Progenitor cell of endocrine pancreas (in vitro differentiated cells): ENCODE measurements at places on chromosomes 2 and 18. TPM values are rescaled to one million over a fixed set of nuclear protein-coding genes. Genes with fewer than 3 reads are reported as not detected.

DNA sequence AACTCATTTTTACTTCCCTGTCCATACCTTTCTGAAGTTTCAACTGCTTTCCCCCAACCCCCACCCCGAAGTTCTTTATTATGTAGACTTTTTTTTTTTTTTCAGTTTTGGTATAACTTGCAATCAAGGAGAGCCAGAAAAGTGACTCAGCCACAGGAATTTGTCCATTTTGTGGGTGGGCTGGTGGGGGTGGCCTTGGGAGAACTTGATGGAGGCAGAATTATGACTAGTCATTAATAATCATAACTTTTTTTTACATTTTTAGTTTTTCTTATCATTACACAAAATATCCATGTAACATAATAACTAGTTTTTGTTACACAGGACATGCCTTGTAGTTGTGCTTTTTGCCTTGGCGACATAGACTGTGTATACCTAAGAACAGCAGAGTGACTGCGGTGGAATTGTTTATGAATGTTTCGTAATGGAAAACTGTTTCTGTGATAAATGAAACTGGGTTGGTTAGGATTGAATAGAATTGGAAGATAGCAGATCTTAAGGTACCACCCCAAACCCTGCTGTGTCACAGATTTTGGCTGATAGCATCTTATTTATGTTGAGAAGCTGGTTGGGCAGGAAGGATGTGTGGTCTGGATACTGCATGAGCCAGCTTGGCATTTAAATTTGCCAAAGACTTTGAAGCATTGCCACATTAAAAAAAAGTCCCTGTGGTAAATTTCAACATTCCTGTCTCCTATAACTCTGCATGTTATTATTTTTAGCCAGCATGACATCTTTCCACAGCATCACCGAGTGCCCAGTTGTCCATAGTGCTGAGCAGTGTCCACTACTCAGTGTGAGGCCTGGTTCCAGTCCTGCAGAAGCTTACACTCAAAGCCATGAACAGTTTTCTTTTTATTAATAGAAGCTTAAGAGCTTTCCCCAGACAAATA lies 30.7 kb downstream of the LYPD6B start:
- DNase-seq = no peak

DNA sequence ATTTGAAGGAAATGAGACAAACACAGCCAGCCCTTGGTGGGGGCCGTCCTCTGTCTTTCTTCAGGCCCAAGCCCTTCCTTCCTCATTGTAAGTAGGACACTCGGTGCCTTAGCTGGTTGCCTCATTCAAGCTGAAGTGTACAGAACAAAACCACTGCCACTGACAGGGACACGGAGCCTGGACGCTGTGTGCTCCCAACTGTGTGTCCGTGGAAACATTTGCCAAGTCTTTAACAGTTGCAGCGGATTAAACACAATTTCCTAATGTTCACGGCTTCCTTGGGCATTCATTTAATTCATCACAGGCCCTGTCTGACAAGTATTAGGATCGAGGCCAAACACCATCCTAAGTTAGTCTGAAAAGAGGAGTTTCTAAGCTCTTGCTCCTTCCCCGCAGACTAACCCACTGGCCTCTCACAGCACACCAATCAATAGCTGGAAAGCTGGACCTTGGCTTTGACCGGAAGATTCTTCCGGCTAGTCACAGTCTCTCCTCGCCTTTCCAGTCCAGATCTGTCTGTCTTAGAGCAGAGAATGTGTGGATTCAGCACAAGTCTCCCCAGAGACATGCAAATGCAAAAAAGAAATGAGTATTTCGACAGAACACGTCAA lies 68.7 kb upstream of the ACSL3 start:
- no peak for DNase-seq

The CYRIA gene
- total RNA-seq = 0.91 and 2.0 TPM in 2 replicates

The AQP12B gene
- total RNA-seq = not detected in 2 replicates

GRCh38 chr2:1607971-1608688 lies 136.2 kb downstream of the PXDN start:
- DNase-seq = no peak

DNA sequence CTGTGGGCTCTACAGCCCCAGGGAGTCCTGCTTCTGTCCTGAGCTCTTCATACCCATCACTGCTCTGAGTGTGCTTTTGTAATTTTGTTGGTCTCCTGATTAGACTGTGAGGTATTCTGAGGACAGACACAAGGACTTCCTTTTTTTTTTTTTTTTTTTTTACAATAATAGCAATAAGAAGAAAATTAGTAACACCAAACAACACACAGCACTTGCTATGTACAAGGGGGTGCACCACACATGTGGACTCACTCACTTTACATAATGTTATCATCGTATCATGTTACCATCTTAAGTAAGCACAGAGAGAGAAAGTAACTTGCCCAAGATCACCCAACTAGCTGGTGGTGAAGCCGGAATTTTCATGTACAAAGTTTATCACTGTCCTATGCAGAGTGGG lies 34.6 kb downstream of the MBP start:
- no peak for DNase-seq

DNA sequence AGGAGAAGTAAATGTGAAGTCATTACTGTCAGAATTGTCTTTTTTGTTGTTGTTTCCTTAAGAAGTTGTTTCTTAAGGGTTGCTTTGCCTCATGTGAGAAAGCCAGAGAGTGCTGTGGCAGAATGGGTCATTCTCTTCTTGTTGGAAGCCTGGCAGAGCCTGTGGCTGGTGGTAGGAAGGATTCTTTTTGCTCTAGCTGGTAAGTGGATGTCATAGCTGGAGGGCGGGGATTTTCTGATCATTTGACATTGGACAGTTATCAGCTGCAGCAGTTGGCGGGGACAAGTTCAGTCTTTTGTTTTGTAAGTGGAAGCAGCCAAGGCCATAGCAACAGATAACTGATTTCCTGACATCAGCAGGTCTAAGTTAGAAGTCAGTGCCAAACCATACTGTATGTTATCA lies 5.5 kb upstream of the RMDN2 start:
- no peak for DNase-seq

- DNase-seq = no peak
Measured at GRCh38 chr2:152243761-152244640, 68.4 kb upstream of the STAM2 start.

DNA sequence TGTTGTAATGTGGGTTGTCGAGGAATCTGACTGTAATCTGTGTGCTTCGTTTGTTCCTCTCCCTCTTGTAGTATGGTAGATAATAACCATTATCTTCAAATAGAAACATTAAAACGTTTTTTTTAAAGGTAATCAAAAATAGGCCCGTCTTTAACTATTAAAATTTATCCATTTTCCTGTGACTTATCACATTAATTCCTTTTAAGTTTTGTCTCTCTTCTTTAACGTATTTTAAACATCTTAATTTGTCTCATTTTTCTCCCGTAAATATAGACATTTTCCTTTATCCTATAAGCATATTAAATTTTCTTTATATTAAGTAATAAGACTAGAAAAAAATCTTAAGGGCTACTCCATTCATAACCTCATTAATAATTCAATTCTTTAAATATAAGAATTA lies 41.3 kb downstream of the EIF2AK3 start:
- no peak for DNase-seq

GRCh38 chr2:210655229-210655975 lies 99.0 kb downstream of the CPS1 start:
- no peak for DNase-seq

The ITGB6 gene
- 6.7 and 7.0 TPM in 2 replicates for total RNA-seq
